Stimulated activated CD4-positive, alpha-beta T cell treated with anti-CD3 and anti-CD28 coated beads, Interleukin-15, amount 100 ng/mL, for 24 hours (primary cell): ENCODE measurements at places on chromosomes 1 and 21.
A peak's percentile ranks its signal among the peaks of the same experiment; 100 is the strongest.

DNA sequence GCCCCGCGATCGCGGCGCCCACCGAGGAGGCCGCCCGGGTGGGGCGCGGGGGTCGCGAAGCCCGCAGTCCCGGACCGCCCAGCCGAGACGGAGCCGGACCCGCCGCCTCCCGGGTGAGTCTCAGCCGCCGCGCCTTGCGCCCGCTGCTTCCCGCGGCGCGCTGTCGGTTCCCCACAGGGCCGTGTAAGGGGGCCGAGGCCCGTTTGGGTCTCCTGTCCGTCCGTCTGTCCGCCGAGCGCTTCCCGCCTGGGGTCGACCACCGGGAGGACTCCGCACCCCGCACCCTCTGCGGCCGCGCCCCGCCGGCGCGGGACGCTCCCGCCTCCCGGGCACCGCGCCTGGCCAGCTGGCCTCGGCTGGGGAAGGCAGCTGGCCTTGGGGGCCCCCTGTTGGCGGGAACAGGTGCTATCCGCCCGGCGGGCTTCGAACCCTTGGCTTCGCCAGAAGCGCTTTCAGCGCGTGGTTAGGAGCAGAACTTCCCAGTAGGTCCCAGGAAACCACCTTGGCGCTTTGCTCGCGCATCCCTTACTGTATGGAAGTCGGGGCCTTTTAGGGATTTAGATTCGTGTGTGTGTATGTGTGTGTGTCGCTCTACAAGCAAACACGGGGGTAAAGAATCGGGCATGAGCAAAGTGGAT lies 414 bp downstream of the TMEM51 start:
- DNase-seq: peak; percentile 65

DNA sequence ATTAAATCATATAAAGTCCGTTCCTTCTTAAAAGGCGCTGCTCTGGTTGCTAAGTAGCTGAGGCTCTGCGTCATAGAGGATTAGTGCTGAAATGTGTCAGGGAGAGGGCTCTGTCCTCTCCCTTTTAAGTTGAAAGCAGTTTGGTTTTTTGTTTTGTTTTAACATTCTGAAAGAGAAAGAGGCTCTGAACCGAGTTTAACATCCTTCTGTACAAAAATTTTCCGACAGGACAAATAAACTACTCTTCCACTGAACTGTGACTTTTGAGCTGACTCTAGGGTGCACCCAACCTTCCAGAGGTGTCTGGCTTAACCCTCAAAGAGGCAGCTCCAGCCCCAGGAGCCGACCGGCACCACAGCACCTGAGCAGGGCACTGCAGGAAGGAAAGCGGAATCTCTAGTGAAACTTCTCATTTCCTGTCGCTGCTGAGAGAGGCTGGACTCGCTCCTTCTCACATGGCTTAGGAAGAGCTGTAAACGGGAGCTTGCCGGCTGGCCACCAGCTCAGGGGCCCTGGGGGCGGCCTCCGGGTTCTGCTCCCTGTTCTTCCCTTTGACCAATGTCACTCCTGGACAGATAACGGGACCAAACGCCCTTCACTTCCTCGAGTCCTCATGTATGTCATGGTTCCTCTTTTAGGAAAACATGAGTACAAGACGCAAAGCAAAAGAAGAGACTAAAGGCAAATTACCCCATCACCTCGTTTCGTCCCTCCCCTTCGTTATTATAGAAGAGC lies 1.2 kb downstream of the VAV3 start:
- peak; percentile 69 for DNase-seq

GRCh38 chr1:26690576-26691031 lies 5.2 kb upstream of the ARID1A start:
- no peak for DNase-seq

DNA sequence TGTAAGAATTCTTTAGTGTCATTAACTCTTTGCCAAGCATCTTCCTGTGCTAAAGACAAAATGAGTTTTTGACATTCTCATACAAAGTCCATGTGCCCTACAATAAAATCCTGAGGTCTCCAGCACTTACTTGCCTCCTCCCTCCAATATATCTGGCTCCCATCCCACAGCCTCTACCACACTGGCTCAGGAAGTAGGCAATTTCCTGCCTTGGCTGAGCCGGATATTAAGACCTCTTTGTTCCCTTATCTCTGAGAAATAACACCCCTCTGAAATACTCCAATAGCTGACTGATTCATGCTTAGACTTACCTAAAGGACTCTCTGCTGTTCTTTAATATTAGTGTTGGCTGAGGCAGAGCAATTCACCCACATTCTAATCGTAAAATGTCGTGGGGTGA lies 37.6 kb upstream of the GORAB start:
- DNase-seq: no peak

GRCh38 chr1:24886241-24886640 lies 43.8 kb downstream of the RUNX3 start:
- no peak for DNase-seq

DNA sequence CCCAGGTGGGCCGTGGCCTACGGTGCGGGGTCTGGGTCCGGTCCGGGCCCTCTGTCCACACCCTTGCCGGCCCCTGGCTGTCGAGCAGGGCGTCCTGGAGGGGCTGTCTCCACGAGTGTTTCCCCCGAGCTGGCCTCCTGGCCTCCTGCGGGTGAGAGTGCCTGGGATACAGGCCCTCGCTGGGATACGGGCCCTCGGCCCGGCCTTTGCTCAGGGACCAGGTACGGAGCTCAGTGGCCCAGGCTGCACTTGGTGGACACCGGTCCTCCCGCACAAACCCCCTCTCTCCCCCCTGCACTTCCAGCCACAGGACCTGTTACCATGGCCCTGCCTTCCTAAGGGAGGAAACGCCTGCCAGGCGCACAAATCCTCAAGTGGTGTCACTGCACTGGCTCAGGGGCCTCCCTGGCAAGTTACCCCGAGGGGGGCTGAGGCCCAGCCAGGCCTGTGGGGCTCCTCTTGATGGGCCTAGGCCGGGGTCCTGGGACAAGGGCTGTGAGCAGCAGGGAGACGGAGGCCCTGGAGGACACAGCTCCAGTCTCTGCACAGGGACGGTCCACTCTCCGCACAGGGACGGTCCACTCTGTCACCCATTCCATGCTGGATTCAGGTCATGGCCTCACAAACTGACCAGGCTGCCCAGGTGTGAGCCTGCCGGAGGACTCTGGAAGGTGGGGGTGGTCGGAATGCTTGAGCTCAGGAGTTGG lies 18.2 kb upstream of the RNF223 start:
- no peak for DNase-seq

- no peak for DNase-seq
Observed at GRCh38 chr1:77655431-77655974, 27.0 kb downstream of the ZZZ3 start.

DNA sequence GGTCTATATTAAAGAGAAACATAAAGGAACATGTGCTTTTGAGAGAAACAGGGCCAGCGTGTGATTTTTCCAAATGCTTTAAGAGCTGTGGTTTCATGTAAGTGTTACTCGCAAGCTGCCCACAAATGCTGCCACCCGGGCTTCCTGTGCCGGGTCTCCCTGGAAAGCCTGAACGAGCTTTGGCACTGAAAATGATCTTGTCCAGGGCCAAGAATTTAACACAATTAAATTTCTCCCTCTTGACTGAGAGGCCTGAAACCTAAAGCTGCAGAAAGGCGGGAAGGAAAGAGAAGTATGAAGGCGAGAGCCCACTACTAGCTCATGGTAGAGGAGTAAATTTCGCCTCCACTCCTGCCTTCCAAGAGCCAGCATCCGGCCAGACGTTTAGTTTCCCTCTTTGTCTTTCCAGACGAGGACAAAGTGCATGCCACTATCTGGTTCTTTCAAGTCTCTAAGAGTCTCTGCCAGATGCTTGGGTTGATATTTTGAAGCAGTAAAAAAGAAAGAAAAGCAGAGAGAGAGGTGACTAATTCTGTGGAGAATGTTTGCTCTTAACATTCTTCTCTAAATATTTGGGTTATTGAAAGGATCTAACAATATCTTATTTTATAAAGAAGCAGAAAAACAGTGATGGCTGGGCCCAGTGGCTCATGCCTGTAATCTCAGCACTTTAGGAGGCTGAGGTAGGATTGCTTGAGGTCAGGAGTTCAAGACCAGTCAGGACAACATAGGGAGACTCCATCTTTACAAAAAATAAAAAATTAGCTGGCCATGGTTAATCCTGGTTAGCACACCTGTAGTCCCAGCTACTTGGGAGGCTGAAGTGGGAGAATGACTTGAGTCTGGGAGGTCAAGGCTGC lies 100.0 kb upstream of the HNRNPU start:
- DNase-seq: peak; percentile 30

GRCh38 chr1:100794748-100795645 lies 75.5 kb downstream of the VCAM1 start:
- DNase-seq: no peak

GRCh38 chr1:217052626-217053025 lies 329.4 kb upstream of the ESRRG start:
- no peak for DNase-seq

DNA sequence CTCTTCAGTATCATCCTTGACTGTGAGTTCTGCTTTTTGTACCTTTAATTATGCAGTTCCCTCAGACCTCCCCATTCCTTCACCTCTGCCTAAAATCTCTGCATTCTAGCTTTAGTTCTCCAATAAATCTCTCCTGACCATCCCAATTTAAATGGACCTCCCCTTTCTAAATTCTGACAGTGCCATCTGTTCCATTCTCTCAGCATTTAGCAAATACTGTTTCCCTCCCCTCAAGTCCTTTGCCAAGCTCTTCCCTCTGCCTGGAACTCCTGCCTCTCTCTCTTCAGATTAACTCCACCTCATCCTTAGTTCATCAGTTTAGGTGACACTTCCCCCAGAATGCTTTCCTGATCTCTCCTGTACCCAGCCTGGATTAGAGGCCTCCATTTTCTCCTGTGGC lies 54.0 kb upstream of the JUN start:
- no peak for DNase-seq

DNA sequence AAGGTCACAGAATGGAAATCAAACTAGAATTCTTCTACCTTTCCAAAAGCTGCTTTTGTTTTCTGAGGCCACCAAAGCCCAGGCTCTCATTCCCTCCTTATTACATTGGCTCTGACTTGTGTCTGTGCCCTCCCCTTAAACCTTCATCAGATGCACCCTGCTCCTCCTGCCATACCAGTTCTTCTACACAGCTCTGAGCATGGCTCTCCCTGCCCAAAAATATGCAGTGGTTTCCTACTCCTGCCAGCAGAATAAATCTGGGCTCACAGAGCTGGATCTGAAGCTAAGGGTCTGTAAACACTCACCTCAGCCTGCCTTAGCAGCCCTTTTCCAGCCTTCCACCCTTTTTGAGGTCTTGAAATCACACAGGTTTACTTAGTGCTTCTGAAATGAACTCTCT lies 55.0 kb downstream of the TTC3 start:
- no peak for DNase-seq

GRCh38 chr1:47409311-47410067 lies 6.6 kb upstream of the FOXE3 start:
- no peak for DNase-seq
